Effector memory CD4-positive, alpha-beta T cell (primary cell): ENCODE measurements at places on chromosomes 3 and 15.

DNA sequence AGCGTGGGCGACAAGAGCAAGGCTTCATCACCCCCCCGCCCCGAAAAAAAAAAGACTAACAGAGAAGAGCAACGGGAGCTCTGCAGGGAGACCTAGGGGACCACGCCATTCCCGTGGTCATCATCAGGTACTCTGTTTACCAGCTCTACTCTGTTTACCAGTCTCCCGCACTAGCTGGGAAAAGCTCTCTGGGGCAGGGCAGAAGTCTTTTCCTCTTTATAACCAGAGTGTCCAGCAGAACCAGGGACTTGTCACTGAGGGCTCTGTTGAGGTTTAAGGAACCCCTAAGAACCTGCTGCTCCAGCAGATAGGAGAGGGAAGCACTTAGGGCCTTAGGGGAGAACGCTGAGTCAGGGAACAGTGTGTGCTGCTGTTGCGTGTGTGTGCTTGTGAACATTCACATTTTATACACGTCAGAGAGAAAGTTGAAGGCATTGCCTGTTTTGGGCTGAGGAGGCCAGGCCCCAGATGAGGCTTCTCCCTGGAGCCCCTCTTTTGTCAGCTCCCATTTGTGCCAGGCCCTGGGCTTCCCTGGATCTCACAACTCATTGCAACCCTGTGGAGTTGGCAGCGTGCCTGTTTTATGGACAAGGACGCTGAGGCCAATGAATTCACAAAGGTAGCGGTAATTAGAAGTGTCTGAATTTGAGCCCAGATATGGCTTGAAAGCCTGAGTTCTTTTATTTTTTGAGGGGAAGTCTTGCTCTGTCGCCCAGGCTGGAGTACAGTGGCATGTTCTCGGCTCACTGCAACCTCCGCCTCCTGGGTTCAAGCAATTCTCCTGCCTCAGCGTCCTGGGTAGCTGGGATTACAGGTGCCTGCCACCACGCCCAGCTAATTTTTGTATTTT, 24.2 kb upstream of the ERICH6 start:
- no peak for DNase-seq

- no peak for DNase-seq
Measured at GRCh38 chr15:42604894-42605744, 29.7 kb downstream of the STARD9 start.

GRCh38 chr3:113096188-113096892, 105.6 kb downstream of the GTPBP8 start:
- DNase-seq: no peak

- no peak for DNase-seq
Measured at GRCh38 chr15:99167640-99168039, 62.8 kb downstream of the SYNM start.

- no peak for DNase-seq
Measured at GRCh38 chr3:12984023-12984823, 89.0 kb downstream of the IQSEC1 start.

- DNase-seq: no peak
Measured at GRCh38 chr3:25428789-25429335, 799 bp downstream of the RARB start.

- DNase-seq: no peak
Measured at GRCh38 chr15:45141386-45141785, 11.6 kb downstream of the DUOX1 start.

- DNase-seq: no peak
Measured at GRCh38 chr3:65401359-65402305, 637.1 kb downstream of the MAGI1 start.

GRCh38 chr3:44415421-44415820, 62.0 kb downstream of the ZNF445 start:
- DNase-seq: no peak

- no peak for DNase-seq
Measured at GRCh38 chr3:102447272-102447671, 12.5 kb downstream of the ZPLD1 start.

DNA sequence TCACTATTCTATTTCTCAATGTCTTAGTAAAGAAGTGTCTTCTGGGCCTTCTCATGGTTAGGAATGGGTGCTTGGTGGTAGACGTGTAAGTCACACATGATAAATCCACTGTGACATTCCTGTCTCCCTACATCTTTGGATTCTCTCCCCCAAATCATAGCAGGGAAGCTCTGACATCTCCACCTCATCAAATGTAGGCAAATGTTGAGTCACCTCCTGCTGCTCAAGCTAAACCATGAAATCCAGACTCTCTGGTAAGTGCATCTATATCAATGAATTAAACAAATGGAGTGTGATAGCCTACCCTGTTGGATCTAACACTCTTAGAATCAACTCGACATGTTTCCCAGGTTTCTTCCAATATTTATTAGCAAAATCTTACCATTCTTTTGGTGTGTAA, 42.8 kb upstream of the RPL35A start:
- DNase-seq: no peak

DNA sequence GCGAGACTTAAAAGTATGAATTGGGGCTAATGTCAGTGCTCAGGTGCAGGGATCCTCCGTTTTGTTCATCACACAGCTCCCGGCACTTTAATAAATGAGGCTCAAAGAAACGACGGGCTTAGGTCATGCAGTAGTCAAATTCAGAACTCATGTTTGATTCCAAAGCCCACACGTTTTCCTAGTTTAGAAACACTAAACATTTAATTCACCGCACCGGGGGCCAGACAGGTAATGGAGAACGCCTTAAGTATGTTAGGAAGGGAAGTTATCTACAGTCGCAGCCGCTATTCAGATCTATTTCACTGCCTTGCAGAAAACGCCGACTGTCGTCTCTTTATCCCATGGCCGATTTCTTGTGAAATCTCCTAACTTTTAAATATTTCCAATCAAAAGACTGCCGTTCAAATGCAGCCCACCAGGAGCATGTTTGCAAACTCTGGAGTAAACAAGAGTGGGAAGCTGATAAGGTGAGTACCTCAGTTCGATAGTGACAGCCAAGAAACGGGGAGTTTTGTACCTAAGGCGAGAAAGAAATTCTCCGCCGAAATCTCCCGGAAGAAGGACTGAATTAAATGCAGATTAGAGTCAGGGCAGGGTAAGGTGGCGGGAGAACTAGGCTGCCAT, 569 bp downstream of the HIGD2B start:
- no peak for DNase-seq

GRCh38 chr3:72629191-72629631, 219.0 kb downstream of the SHQ1 start:
- DNase-seq: no peak

- no peak for DNase-seq
Measured at GRCh38 chr15:41876007-41876406, 17.8 kb downstream of the SPTBN5 start.

DNA sequence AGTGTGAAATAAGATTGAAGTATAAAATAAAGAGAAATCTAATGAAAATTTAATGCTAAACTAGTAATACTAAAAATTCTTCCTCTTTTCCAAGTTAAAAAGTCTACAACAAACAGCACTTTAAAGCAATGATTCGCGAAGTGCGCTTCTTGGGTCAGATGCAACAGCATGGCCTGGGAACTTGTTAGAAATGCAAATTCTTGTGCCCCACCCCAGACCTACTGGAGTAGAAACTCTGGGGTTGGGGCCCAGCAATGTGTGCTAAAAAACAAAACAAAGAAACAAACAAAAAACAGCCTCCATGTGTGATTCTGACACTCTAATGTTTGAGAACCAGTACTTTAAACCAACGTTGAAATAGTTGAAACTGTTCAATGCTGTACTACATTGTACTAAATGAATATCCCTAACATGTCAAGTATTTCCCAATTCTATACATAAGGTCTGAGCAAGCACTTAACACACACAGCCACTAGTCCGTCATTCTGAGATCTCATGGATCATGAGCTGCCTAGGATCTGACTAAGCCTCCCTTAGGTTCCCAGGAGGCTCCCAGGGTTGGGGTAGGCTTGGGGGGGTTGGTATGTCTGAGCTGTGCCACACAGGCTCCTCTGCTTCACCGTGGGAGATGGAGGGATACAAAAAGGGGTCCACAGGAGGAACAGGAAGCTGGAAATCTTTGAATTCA, 6.1 kb downstream of the RASGRP1 start:
- DNase-seq: no peak

DNA sequence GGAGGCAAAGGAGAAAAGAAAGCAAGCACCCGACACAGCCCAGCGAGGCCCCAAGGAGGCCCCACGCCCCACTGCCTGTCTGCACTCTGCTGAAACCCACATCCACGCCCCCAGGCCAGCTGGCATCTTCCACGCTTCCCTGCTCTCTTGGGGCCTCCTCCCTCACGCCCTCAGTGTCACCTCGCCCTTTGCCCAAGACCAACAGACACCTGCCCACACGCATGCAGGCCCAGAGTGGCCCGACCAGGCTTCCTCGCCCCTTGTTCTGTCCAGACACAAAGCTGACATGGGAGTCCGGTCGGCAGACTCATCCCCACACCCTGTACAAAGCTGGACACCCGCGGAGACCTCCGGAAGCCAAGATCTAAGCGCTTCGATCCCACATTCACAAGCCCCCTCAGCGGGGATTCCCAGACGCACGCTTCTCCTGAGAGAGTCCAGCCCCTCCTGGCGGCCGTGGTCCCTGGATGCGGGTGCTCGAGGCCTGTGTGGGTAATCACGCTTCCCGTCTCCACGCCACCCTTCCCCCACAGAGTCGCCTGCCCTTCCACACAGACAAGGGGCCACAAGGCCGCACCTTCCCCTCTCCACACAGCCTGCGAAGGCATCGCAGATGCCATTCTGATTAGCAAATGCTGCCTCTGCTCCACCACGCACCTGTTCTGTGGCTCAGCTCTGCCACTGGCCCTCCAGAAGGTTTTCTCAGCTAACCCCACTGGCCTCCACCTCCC, 176.6 kb downstream of the XXYLT1 start:
- DNase-seq: no peak

DNA sequence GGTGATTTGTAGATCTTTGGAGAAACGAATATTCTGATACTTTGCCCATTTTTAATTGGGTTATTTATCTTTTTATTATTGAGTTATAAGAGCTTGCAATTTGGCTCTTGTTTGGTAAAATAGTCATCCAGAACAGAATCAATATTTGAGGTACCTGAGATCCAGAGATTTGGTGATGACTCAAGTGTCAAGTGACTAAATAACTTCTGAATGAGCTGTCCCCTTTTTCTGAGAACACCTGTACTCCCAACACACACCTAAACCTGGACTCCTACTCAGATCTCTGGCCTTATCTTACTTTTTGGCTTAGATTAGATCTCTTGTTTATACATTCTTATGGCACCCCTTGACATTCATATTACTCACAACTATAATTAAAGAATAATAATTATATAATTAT, 3.1 kb upstream of the TRA2B start:
- DNase-seq: no peak

DNA sequence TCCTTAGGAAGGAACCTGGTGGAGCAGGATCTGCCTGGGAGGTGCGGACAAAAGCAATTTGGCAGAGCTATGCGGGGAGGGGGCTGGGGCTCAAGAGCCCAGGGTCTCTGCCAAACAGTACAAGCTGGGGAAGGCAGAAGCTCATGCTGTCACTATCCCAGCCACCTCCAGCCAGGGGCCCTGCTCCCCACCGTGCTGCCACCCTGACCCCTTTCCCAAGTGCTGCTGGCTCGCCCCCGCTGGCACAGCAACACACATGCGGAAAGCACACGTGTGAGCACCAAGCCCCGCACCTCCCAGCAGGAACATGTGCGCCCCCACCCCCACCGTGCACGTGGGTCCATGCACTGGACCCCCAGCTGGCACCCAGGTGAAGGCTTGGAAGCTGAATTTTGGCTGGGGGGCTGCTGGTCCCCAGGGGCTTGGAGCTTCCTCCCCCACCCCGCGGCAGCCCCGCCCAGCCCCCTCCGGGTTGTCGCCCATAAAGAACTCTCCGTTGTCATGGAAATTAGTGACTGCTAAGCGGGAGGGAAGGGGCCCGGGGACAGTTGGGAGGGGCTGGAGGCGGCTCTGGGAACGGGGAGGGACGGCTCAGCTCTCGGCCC, 742 bp downstream of the CAMKV start:
- no peak for DNase-seq

- DNase-seq: no peak
Measured at GRCh38 chr3:140258222-140258724, 323.3 kb downstream of the CLSTN2 start.

- DNase-seq: no peak
Measured at GRCh38 chr3:177401375-177401774, 204.1 kb upstream of the TBL1XR1 start.

GRCh38 chr3:192655628-192656027, 71.7 kb downstream of the FGF12 start:
- DNase-seq: no peak

- DNase-seq: no peak
Measured at GRCh38 chr3:52809662-52810377, 15.2 kb downstream of the ITIH3 start.

DNA sequence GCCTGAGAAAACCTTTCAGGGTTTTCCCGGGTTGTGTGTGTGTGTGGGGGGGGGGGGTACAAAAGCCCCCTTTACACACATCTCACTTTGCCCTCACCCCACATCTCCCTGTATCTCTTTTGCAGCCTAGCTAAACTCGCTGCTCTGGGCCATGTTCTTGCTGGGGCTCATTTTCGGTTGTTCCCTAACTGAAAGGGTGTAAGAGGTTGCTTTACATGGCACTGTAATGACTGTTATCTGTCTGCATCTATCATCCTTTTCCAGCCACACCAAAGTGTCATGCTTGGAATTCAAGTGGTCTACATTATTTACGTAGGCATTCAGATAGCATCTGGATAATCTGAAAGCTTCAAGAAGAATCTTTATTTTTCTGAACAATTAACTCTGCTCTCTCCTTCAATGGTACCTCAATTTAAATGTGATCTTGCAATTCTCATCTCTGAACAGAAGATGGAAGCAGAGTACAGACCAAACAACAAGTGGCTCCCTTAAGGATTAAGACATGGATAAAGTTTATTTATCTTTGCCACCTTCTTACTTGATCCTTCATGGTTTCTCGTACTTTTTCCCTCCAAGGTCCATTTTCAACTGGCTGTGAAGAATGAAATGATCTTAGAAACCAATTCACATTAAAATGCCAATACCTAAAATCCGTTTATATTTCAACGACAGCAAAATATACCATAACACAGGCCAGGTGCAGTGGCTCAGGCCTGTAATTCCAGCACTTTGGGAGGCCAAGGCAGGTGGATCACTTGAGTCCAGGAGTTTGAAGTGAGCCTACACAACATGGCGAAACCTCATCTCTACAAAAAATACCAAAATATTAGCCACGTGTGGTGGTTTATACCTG, 34.9 kb downstream of the DCLK3 start:
- no peak for DNase-seq

DNA sequence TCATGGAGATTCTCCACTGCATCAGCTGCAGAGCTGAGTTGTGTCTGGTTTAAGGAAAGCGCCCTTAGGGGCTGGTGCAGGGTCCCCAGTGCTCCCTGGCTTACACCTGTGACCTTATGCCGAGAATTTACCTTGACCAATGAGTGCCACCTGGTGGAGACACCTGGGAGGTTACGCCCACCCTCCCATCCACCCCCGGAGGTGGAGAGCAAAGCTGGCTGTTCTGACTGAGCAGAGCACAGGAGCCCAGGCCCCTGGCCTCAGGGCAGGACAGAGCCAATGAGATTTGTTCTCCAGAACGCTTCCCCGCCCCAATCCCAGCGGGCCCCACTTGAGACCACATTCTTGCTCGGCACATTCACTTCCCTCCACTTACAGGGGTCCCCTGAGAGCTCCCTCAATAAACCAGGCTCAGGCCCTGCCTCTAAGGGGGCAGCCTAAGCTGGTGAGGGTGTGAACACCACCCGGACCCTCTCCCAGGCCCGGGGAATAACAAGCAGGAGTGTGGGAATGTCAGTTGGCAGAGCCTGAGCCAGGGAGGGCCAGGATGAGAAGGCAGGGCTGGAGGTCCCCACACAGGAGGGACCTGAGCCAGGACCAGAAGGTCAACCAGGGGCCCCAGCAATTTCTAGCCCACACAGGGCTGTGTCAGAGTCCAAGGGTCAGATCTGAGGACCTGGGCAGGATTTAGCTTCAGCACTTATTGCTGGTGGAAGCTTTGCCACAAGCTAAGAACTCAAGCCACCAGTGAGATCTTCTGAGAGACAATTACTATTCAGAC, 117.1 kb downstream of the TPRA1 start:
- DNase-seq: no peak
